ENCODE measurements at places on chromosomes 4 and X. TPM values are rescaled to one million over a fixed set of nuclear protein-coding genes. Genes with fewer than 3 reads are reported as not detected.

DNA sequence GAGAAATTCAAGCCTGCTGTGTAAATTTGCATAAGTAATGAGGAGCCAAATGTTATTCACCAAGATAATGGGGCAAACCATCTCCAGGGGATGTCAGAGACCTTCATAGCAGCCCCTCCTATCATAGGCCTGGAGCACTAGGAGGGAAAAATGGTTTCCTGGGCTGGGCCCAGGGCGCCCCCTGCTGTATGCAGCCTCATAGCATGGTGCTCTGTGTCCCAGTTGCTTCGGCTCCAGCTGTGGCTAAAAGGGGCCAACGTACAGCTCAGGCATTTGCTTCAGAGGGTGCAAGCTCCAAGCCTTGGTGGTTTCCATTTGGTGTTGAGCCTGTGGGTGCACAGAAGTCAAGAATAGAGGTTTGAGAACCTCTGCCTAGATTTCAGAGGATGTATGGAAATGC is 859.3 kb downstream of the RPA4 start:
- DNase-seq: no peak

GRCh38 chr4:185256446-185256845 is 47.0 kb downstream of the SNX25 start:
- no peak for DNase-seq

GRCh38 chr4:70600977-70601376 is 8.9 kb downstream of the AMBN start:
- no peak for DNase-seq

DNA sequence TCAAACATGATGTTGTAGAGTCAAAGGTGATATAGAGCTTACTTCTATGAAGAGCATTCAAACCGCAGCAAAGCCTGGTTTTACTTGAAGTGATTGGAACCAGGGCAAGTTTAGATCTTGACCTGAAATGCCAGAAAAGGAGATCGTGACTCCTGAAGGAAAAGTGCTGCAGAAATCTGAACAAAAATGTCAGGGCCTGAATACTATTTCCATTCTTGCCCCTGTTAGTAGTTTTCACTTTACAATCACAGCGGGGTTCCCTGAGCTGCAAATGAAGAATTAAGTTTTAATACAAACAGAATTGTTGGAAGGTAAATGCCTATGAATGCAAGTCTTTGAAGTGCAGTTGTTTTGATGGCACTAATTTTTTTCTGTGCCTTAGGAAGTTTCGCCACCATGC is 4.1 kb downstream of the SLIT2 start:
- no peak for DNase-seq

DNA sequence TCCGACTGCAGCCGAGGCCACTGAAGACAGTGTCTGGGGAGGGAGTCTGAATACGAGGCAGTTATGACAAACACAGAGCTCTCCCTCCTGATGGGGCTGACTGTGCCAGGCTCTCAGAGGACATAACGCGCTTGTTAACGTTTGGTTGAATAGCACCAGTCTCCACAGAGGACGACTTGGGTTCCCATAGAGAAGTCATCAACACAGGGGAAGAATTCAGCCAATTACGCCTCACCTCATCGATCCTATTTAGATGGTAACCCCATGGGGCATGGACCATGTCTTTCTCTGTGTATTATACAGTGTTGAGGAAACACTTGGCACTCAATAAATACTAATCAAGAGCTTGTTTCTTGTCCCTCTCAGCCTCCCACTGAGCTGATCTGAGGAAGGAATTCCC is 642.6 kb upstream of the LCORL start:
- no peak for DNase-seq

DNA sequence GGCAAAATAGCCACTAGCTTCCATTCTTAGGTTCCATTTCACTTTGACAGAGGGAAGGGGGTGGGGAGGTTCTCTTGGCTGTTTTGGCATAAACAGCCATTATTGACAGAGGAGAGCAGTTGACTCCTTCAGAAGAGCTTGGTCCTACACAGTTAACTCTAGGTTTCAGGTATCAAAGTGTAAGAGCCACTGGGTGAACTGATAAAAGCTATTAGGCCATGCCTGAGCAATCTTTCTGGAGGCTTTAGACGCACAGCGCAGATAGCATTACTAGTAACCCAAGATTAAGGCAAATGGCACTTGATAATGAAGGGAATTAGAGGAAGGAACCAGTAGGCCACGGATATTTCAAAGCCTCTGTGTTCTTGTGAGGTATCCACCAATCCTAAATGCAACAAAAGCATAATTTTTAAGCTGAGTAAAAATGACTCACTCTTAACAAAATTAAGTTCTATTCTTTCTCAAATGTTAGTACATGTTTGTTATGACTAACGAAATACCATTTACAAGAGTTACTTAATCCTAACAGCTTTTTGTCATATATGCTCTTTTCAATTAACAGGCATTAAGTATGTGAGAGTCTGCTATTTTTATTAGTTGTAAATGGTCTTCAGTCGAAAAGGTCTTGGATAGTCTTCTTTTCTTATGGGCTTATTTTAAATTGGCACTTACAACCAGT is 53.6 kb downstream of the SLC7A11 start:
- DNase-seq: no peak

- no peak for DNase-seq
Observed at GRCh38 chr4:98493296-98493695, 165.1 kb downstream of the TSPAN5 start.

- DNase-seq: no peak
Observed at GRCh38 chr4:26085551-26085950, 171.5 kb downstream of the SMIM20 start.

GRCh38 chr4:140078366-140078765 is 75.6 kb downstream of the MAML3 start:
- DNase-seq: peak; percentile 48

DNA sequence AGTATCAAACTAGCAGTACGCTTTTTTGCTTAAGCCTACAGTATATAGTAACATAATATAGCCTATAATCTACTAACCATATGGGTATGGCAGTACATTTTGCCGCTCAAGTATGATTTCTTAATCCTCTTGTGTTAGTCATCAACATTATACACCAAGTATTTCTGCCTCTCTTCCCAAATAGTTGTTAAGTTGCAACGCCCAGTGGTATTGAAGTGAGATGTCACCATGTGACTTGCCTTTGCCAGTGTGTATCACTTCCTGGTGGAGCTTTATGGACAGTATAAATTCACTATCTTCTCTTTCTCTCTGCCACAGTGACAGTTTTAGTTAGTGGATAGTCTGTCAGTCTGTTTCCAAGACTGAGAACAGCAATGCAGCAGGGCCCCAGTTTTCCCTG is 535.5 kb downstream of the PDHA2 start:
- DNase-seq: no peak

DNA sequence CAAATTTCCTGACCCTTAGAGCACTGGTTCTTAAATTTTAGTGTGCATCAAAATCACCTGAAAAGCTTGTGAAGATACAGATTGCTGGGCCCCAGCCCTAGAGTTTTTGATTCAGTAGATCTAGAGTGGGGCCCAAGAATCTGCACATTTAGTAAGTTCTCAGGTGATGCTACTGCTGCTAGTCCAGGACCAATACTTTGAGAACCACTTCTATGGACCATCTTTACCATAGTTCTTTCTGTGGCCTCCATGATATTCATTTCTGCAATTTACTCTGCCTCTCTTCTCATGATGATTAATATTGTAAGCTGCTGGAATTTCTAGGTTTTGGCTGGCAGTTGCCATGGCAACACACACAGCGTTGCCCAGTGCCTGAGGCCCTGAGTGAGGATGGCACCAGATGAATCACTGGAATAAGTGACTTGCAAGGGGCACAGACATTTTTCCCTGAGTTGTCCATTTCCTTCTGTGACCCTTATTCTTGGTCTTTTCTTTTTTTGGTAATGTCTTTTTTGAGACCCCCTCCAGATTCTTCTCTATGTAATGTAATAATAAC is 83.6 kb downstream of the PPP1R2C start:
- DNase-seq: no peak

DNA sequence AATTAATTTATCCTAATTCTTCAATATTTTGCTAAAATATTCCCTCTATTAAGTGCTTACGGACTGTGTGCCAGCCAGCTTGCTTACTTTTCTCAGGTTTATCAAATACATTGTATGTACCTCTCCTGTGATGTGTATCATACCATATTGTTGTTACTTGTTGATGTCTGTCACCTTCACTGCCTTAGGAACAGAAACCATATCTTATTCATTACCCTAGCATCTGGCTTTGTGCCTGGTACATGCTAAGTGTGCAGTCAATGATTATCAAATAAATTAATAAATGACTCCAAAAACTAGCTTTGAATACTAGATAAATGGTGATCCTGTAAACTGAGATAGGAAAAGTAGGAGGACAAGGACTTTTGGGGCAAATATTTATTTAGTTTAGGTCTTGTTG is 6.9 kb downstream of the CLCN3 start:
- DNase-seq: no peak

GRCh38 chr4:87219632-87220093 is 755 bp downstream of the KLHL8 start:
- DNase-seq: peak; percentile 58

The SPIN4 gene
- 1.6 TPM for total RNA-seq

The DUSP9 gene
- total RNA-seq: not detected

The CLDN22 gene
- total RNA-seq: not detected

The IQCM gene
- not detected for total RNA-seq

The PPP2R3B gene
- total RNA-seq: 104 TPM

The DOK7 gene
- 38.2 TPM for total RNA-seq

The ETDA gene
- not detected for total RNA-seq

The TMEM271 gene
- not detected for total RNA-seq
